Epithelial cell of umbilical artery (primary cell): ENCODE measurements at places on chromosomes 12 and 14. TPM values are rescaled to one million over a fixed set of nuclear protein-coding genes. Genes with fewer than 3 reads are reported as not detected.

Gene OR10AD1
- total RNA-seq: under 0.01 TPM in 1 of 2 replicates, not detected in the other

Gene AP4S1
- total RNA-seq: 4.5 and 10.8 TPM in 2 replicates

Gene KRT5
- under 0.01 and 0.91 TPM in 2 replicates for total RNA-seq

Gene SLC10A1
- not detected in 2 replicates for total RNA-seq

Gene SPIC
- total RNA-seq: not detected in 2 replicates

Gene PTGDR
- total RNA-seq: not detected in 2 replicates

Gene TRIAP1
- total RNA-seq: 56.4 and 58.5 TPM in 2 replicates

Gene ART4
- 16.9 and 29.5 TPM in 2 replicates for total RNA-seq

Gene TESPA1
- total RNA-seq: not detected in 2 replicates

Gene PSMC1
- 183 and 375 TPM in 2 replicates for total RNA-seq

Gene EFCAB11
- total RNA-seq: 6.2 and 7.0 TPM in 2 replicates

Gene KLHL33
- total RNA-seq: not detected in 2 replicates

Gene SLC5A8
- not detected in 2 replicates for total RNA-seq

Gene INHBC
- not detected in 2 replicates for total RNA-seq

Gene MORN3
- 0.91 and 0.97 TPM in 2 replicates for total RNA-seq

Gene SNAPC1
- total RNA-seq: 20.8 and 36.6 TPM in 2 replicates

Gene FITM1
- total RNA-seq: under 0.01 TPM in 1 of 2 replicates, not detected in the other

Gene SLC16A7
- total RNA-seq: 7.4 and 7.5 TPM in 2 replicates
